ENCODE measurements at places on chromosomes 11 and 22. TPM values are rescaled to one million over a fixed set of nuclear protein-coding genes. Genes with fewer than 3 reads are reported as not detected.

GRCh38 chr11:2540223-2540991, 95.6 kb downstream of the KCNQ1 start:
- H3K4me3 ChIP-seq = no peak overlapping the region
- no peaks in the 10 kb centered on the region for H3K36me3 ChIP-seq
- no peaks in the 10 kb centered on the region for H3K4me1 ChIP-seq
- no peak overlapping the region for H3K27ac ChIP-seq
- no peak for DNase-seq

AGBL2 gene
- 14.3 TPM for total RNA-seq

GRCh38 chr22:50299785-50300619, 7.4 kb downstream of the PLXNB2 start:
- H3K27me3 ChIP-seq = no peaks in the 10 kb centered on the region
- H3K27ac ChIP-seq = no peak overlapping the region
- no peak overlapping the region for H3K4me3 ChIP-seq
- no peak for DNase-seq

- no peaks in the 10 kb centered on the region for H3K27me3 ChIP-seq
- H3K4me3 ChIP-seq = no peak overlapping the region
- no peak for DNase-seq
- H3K36me3 ChIP-seq = no peaks in the 10 kb centered on the region
These were observed 4.3 kb upstream of the CCND1 start for GRCh38 chr11:69636512-69637197.

DNA sequence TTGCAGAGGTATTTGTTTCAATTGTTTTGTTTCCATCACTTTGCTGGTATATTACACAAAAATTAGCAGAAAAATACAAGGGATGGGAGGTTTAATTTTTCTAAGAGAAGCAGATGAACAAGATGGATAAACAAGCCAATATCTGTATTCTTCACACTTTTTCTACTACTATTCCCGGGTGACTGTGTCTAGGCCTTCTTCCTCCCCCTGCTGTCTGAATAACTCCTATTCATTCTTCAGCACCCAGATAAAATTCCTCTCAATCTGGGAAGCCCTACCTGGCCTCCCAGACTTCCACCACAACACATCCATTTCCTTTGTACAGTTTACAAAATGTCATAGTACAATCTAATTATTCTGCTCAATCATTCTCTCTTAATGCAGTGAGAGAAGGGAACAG, 666.6 kb upstream of the TENM4 start:
- no peaks in the 10 kb centered on the region for H3K27me3 ChIP-seq
- H3K27ac ChIP-seq = no peak overlapping the region
- no peaks in the 10 kb centered on the region for H3K36me3 ChIP-seq
- DNase-seq = no peak
- H3K4me3 ChIP-seq = no peak overlapping the region
- no peaks in the 10 kb centered on the region for H3K4me1 ChIP-seq

DNA sequence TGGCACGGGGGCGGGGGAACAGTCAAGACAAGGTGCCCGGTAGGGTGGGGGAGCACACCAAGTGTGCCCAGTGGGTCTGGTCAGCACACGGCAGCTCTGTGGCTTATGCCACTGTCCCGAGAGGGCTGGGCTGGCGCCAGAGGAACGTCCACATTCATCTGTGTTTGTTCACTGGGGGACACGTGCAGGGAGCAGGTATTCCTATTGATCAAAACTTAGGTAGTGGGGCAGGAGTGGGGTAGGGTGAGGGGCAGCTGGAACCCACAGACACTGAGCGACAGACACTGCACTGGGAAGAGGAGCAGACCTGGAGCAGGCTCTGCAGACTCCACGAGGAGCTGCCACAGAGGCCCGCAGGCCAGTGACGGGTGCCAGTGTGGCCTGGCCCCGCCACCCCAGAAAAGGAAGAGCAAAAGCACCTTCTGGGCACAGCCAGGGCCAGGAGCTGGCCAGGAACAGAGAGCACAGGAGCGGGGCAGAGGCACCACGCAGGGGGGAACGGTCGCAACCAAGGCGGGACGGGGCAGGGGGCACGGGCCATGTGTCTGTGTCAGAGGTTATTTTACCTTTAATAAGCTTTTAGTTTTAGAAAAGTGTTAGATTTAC, 2.1 kb upstream of the MOB2 start:
- H3K27ac ChIP-seq = no peak overlapping the region
- no peaks in the 10 kb centered on the region for H3K27me3 ChIP-seq
- H3K36me3 ChIP-seq = no peaks in the 10 kb centered on the region
- DNase-seq = no peak

DNA sequence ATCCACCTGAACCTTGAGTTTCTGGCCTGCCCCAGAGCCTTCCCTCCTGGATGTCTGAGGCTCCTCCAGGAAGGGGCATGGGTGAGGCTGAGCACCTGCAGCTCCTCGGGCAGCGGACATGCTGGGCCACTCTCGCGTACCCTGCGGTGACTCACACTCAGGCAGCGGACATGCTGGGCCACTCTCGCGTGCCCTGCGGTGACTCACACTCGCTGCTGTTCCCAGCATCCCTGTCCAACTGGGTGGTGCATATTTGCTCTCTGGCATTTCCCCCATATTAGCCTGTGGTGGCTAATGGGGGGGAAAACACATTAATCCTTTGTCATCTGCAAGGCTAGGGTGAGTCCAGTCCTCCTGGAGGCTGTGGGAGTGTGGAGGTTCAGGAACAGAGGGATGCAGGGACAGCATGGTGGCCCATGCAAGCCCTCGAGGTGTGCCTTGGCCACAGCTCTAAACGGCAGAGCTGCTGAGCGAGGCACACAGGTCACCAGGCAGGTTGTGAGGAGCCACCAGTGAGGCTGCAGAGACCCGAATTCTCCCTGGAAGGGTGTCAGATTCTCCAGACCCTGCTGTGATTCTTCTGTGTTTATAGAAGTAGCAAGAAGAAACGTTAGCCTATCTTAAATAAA, 728.1 kb downstream of the BRD1 start:
- no peak overlapping the region for H3K27ac ChIP-seq
- no peaks in the 10 kb centered on the region for H3K27me3 ChIP-seq
- H3K36me3 ChIP-seq = no peaks in the 10 kb centered on the region
- H3K4me1 ChIP-seq = no peaks in the 10 kb centered on the region

- no peaks in the 10 kb centered on the region for H3K36me3 ChIP-seq
- no peak for DNase-seq
- H3K27ac ChIP-seq = no peak overlapping the region
These were observed 22.1 kb downstream of the IFITM10 start for GRCh38 chr11:1728301-1728700.

DNA sequence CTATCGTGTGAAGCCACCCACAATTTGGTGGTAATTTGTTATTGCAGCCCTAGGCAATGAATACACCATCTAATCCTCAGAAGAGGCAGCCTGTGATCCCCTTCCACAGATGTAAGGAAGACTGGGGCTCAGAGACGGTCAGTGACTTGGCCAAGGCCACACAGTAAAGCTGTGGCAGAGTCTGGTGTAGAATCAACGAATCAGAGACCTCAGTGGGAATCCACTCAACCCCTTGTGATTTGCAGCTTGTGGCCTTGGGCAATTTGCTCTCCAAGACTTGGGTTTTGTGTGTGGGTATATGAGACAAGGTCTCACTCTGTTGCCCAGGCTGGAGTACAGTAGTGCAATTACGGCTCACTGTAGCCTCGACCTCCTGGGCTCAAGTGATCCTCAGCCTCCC, 1.9 kb downstream of the LGALS2 start:
- no peak overlapping the region for H3K27ac ChIP-seq
- peaks cover 9% of the 10 kb centered on the region for H3K4me1 ChIP-seq
- DNase-seq = no peak
- H3K27me3 ChIP-seq = no peaks in the 10 kb centered on the region
- H3K36me3 ChIP-seq = no peaks in the 10 kb centered on the region
- no peak overlapping the region for H3K4me3 ChIP-seq

KRTAP5-10 gene
- total RNA-seq = not detected

ART1 gene
- not detected for total RNA-seq

GRCh38 chr11:30446520-30446919, 123.6 kb downstream of the ARL14EP start:
- no peak overlapping the region for H3K27ac ChIP-seq
- no peak overlapping the region for H3K4me3 ChIP-seq
- H3K4me1 ChIP-seq = no peaks in the 10 kb centered on the region
- no peaks in the 10 kb centered on the region for H3K27me3 ChIP-seq

OSBP2 gene
- 0.14 TPM for total RNA-seq

DNA sequence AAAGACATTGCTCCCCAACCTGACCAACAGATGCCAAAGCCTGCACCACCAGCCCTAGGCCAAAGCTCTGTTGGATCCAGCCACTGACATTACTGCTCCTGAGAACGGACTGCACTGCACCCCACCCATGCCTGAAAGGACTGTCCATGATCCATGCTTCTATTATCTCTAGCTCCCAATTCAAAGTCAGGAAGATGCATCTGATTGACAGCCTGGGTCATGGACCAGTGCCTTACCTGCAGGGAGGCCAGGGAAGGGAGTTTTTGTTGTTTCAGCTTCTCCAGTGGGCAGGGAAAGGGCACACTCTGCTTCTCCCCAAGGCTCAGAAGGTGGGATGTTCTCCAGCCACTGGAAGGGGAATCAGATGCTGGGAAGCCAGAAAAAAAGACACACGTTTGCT, 4.8 kb upstream of the PRDM11 start:
- no peak overlapping the region for H3K4me3 ChIP-seq
- no peaks in the 10 kb centered on the region for H3K27me3 ChIP-seq
- H3K36me3 ChIP-seq = no peaks in the 10 kb centered on the region

- H3K36me3 ChIP-seq = no peaks in the 10 kb centered on the region
- no peak overlapping the region for H3K4me3 ChIP-seq
- no peaks in the 10 kb centered on the region for H3K4me1 ChIP-seq
- no peaks in the 10 kb centered on the region for H3K27me3 ChIP-seq
- DNase-seq = no peak
These were observed 12.5 kb downstream of the USP35 start for GRCh38 chr11:78201096-78201818.

- H3K27me3 ChIP-seq = no peaks in the 10 kb centered on the region
- no peaks in the 10 kb centered on the region for H3K36me3 ChIP-seq
- no peaks in the 10 kb centered on the region for H3K4me1 ChIP-seq
- H3K27ac ChIP-seq = no peak overlapping the region
These were observed 87.0 kb upstream of the BLID start for GRCh38 chr11:122202951-122203456.

GRCh38 chr11:79139900-79140299, 300.9 kb downstream of the TENM4 start:
- no peak overlapping the region for H3K4me3 ChIP-seq
- DNase-seq = peak; percentile 46
- no peaks in the 10 kb centered on the region for H3K27me3 ChIP-seq
- no peaks in the 10 kb centered on the region for H3K4me1 ChIP-seq
- no peak overlapping the region for H3K27ac ChIP-seq
- no peaks in the 10 kb centered on the region for H3K36me3 ChIP-seq

PKP3 gene
- total RNA-seq = 0.76 TPM

- no peak for DNase-seq
- no peak overlapping the region for H3K27ac ChIP-seq
- no peaks in the 10 kb centered on the region for H3K4me1 ChIP-seq
- no peak overlapping the region for H3K4me3 ChIP-seq
These were observed 925.4 kb downstream of the BRD1 start for GRCh38 chr22:48902001-48902869.

- H3K36me3 ChIP-seq = no peaks in the 10 kb centered on the region
- DNase-seq = no peak
- no peak overlapping the region for H3K4me3 ChIP-seq
- H3K27ac ChIP-seq = no peak overlapping the region
- H3K4me1 ChIP-seq = peaks cover 7% of the 10 kb centered on the region
- no peaks in the 10 kb centered on the region for H3K27me3 ChIP-seq
These were observed 1.1 kb upstream of the RASD2 start for GRCh38 chr22:35539487-35539886.

- peaks cover 39% of the 10 kb centered on the region for H3K36me3 ChIP-seq
- peak; percentile 39 for DNase-seq
- H3K27ac ChIP-seq = peak overlapping the region; percentile 47
- H3K27me3 ChIP-seq = no peaks in the 10 kb centered on the region
- H3K4me1 ChIP-seq = peaks cover 38% of the 10 kb centered on the region
- H3K4me3 ChIP-seq = peak overlapping the region; percentile 35
These were observed 741 bp upstream of the MTA2 start for GRCh38 chr11:62602141-62603071.

NOX4 gene
- total RNA-seq = not detected

DNA sequence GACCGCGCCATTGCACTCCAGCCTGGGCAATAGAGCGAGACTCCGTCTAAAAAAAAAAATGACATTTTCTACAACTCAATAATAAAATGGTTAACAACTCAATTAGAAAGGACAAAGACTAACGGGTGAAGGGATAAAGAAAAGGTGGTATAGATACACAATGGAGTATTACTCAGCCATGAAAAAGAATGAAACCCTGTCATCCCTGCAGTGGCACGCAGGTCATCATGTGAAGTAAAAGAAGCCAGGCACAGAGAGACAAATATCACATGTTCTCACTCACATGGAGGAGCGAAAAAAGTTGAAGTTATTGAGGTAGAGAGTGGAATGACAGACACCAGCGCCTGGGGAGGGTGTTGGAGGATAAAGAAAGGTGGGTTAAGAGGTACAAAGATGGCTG, 39.0 kb downstream of the WNT7B start:
- DNase-seq = no peak
- no peaks in the 10 kb centered on the region for H3K4me1 ChIP-seq
- H3K27me3 ChIP-seq = no peaks in the 10 kb centered on the region
- no peak overlapping the region for H3K27ac ChIP-seq

MS4A12 gene
- 6.3 TPM for total RNA-seq

DNA sequence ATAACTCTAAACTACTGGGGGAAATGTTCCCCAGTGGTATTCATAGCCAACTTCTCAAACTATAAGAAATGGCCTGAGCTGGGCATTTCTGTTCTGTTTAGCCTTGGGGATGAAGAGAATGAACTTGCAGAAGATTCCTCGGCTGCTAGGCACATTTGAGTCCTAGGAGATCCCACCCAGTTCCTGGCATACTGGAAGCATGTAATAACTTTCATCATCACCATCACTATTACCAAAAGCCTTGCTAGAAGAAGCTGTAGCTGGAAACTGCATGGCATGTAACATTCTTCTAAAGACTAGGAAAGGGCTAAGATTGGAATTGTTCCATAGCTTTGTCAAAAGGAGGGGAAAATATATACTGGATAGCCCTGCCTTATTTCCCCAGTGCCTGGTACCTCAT, 40.1 kb upstream of the SLC1A2 start:
- no peaks in the 10 kb centered on the region for H3K36me3 ChIP-seq
- no peaks in the 10 kb centered on the region for H3K27me3 ChIP-seq
- H3K4me1 ChIP-seq = no peaks in the 10 kb centered on the region

TUB gene
- total RNA-seq = not detected

ZP1 gene
- not detected for total RNA-seq

Measured in Karpas-422 (cell line).